Activated T-helper 9 cell treated with anti-CD3 and anti-CD28 coated beads, Interleukin-2, amount 50 U/mL, for 16 hours (primary cell): ENCODE measurements at places on chromosomes 5 and 9.

GRCh38 chr5:159510282-159510681, 180.0 kb upstream of the IL12B start:
- no peak for DNase-seq

GRCh38 chr5:82356808-82357671, 78.9 kb upstream of the RPS23 start:
- DNase-seq = peak; percentile 52

- no peak for DNase-seq
These were observed 154.0 kb upstream of the NFIL3 start for GRCh38 chr9:91577633-91578061.

DNA sequence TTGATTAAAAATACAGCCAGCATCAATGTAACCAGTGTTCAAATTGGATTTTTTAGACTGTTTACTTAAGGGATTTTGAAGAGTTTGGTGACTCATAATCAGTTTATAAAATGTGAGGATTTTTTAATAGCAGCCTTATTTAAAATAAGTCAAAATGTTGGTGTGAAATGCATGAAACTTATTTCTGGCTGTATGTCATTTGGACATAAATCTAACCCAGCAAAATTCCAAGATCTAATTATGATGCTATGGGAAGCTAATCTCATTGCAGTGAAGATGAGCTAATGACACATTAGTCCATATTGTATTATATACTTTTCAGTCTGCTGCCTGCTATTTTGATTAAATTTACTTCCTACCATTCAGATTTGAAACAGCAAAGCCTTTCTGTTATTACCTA, 140.3 kb downstream of the AOPEP start:
- DNase-seq = no peak

- DNase-seq = no peak
These were observed 28.2 kb upstream of the NCS1 start for GRCh38 chr9:130143958-130144366.

DNA sequence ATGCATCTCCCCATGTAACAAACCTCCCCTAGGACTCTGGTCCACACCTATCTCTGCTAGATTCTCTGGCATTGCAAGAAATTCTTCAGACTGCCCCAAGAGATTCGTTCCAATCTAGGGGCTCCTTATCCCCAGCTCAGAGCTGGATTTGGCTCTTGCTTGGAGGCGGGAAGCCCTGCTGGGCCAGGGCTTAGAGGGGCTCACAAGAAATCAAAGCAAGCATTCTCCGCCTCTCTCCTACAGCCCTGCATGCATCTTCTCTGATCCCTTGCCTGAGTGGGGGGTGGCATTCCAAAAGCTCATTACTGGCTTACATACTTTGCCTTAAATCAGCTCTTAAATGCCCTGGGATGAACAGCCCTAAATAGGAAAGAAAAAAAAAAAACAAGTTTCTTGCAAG, 75.8 kb downstream of the KCNIP1 start:
- no peak for DNase-seq

DNA sequence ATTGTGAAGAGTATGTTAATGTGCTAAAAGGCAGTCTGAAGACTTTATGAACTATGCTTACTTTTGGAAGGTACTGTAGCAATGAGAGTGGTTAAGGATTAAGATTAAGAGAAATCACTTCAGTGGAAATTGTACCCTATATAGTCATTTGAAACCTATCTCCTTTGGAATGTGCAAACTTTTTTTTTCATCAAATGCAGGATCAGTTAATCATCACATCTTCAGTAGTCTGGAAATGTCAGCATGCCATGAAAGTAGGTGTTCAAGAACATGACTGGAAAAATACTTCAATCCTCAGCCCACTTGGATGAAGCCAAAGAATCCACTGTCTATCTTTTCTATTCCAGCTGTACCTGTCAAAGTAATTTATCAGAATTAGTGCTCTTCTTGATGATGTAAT, 157.8 kb upstream of the TMEM161B start:
- no peak for DNase-seq

GRCh38 chr5:154892369-154892771, 33.9 kb downstream of the CNOT8 start:
- no peak for DNase-seq

DNA sequence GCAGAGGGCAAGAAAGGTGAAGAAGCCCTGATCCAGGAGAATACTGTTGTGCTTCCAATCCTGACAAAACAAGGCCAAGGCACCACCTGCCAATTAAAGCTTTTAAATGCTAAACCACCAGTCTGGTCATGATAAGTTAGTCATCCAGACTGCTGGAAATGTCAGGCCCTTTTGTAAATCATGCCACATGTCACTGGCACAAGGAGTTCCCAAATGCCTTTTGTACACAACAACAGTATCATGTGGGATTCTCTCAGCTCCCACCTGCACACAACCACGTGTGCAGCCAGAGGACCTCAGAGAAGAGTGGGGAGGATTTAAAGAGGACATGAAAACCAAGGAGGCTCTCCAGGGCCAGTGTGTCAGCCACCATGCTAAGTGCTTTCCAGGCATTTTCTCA, 99.3 kb downstream of the CDK5RAP2 start:
- DNase-seq = no peak

GRCh38 chr9:81108391-81108790, 581.0 kb downstream of the TLE1 start:
- DNase-seq = no peak

DNA sequence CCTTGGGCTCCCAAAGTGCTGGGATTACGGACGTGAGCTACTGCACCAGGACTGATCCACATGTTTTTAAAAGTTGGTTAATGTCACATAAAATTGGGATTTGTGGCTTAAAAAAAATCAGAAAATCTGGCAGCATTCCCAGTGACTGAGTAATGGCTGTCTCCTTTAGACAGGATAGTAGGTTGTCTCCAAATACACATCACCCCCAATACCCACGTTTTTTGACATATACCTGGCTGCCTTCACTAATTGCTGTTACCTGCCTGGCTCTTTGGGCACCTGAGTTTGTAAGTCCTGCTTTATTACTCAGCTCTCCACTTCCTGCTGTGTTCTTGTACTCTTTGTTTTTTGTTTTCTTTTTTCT, 84.8 kb downstream of the KDM4C start:
- no peak for DNase-seq

GRCh38 chr5:655406-655805, 37.7 kb downstream of the TPPP start:
- DNase-seq = no peak

- DNase-seq = no peak
These were observed 21.6 kb downstream of the OSMR start for GRCh38 chr5:38867416-38867815.

DNA sequence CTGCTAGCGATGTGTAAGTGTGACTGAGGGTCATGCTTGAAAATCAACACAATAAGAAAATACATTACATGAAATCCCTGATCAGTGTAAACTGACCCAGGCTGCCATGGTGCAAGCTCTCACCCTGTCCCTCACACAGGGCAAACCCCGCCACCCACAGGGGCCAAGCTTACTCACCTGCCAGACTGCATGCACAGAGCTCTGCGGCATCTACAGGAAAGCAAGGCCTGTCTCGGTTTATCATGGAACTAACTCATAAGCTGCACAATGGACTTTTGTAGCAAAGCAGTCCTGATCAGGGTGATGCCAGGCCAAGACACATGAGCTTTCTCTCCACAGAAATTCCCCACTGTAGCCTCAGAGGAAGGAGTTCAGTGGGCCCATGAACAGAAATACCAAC, 9.7 kb downstream of the IPPK start:
- DNase-seq = no peak
